ENCODE measurements at places on chromosomes 12 and 14.
A peak's percentile ranks its signal among the peaks of the same experiment; 100 is the strongest.

DNA sequence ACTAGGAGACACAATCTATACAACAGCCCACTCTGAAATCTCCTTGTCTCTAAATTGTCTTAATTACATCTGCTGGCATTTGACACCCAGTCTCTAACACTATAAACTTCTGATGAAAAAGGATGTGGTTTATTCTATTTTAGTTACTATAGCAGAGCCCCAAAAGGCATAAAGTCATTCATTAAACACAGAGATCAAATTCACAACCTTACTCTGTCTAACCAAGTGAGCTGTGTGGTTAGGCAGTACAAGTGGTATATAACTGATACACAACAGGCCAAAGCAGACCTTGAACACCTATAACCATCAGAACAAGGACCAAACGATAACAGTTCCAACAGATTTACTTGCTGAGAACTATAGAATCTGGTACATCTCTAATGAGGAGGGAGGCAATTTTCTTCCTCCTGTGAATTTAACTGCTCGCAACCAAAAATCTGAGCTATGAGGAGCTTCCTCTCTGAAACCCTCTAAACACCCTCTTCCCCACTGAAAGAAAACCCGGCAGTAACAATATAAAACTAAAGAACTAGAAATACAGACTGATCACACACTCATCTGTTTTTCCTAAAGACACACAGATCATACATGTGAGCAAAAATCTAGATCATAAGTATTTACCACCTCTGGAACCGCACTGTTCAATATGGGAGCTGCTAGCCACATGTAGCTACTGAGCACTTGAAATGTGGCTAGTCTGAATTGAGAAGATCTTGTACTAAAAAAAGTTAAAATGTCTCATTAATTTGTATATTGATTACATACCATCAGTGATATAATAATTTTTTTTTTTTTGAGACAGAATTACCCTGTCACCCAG is 17.7 kb downstream of the SPPL3 start:
- DNase-seq: peak; percentile 16

DNA sequence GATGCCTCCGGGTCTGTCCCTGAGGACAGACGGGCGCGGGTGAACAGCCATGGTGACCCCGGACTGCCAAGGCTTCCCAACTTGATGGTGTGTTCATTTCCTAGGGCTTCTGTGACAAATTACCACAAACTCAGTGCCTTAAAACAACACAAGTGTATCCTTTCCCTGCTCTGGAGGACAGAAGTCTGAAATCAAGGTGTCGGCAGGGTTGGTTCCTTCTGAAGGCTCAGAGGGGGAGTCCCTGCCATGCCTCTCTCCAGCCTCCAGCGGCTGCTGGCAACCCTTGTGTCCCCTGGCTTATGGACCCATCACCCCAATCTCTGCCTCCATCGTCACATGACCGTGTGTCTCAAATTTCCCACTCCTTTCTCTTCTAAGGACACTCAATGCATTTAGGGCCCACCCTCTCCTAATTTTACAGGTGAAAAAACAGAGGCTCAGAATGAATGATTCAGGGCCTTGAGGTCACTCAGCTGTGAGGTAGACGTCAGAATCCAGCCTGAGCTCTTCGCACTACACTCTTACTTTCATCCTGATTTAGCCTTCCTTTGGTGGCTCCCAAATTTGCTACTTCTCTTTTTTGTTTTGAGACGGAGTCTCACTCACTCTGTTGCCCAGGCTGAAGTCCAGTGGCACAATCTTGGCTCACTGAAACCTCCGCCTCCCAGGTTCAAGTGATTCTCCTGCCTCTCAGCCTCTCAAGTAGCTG is 45.4 kb downstream of the VCPKMT start:
- DNase-seq: no peak

DNA sequence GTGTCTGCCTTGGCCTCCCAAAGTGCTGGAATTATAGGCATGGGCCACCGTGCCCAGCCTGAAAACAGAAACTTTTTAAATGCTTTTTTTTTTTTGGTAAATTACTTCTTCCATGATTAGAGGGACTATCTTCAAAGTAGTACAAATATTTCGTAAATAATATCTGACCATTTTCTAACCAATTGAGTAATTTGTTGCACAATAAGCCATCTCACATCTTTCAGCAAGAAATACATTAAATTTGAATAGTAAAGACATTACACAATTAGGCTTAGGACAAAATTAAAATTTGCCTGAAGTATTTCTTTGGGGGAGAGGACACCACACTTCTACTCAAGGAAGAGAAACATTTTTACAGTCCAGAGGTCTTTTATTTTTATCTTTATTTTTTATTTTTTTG is 84.7 kb upstream of the STRN3 start:
- DNase-seq: no peak

- DNase-seq: peak; percentile 90
These were observed 10.6 kb downstream of the PHLDA1 start for GRCh38 chr12:76020731-76021672.

GRCh38 chr14:104288272-104288671 is 149.9 kb downstream of the KIF26A start:
- no peak for DNase-seq

GRCh38 chr14:45810152-45810872 is 557.3 kb upstream of the MIS18BP1 start:
- DNase-seq: no peak

- no peak for DNase-seq
These were observed 51.2 kb upstream of the TMPO start for GRCh38 chr12:98464190-98464589.

DNA sequence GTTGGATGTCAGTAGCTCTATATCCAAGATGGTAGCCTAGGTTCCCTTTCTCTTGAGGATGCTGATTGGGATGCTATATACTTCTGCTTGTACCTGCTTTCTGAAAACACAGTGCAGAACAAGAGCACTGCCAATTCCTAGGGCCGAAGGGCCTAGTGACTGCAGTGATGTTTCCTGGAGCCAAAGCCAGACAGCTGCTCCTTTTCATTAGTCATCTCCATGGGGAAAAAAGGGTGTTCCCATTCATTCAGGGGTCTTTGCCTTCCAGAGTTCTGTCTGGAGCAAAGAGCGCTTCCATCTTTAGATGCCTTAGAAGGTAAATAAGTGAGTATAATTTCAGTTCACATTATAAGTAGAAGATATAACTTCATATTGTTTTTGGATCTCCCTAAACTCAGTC is 85.5 kb downstream of the PTPRB start:
- no peak for DNase-seq

GRCh38 chr14:102849526-102850379 is 72.5 kb downstream of the TRAF3 start:
- no peak for DNase-seq

GRCh38 chr12:19130224-19131024 is 891 bp downstream of the PLEKHA5 start:
- DNase-seq: no peak

GRCh38 chr12:40168001-40168400 is 56.8 kb upstream of the LRRK2 start:
- no peak for DNase-seq
